ENCODE measurements at places on chromosomes 11 and 22. TPM values are rescaled to one million over a fixed set of nuclear protein-coding genes. Genes with fewer than 3 reads are reported as not detected.

GRCh38 chr11:111193924-111194490 lies 51.5 kb upstream of the POU2AF2 start:
- DNase-seq = no peak

GRCh38 chr11:15635521-15635920 lies 520.8 kb downstream of the INSC start:
- no peak for DNase-seq

GRCh38 chr11:12330485-12331231 lies 46.7 kb upstream of the PARVA start:
- DNase-seq = no peak

- DNase-seq = no peak
Measured at GRCh38 chr11:87059596-87060390, 22.1 kb downstream of the TMEM135 start.

GRCh38 chr22:50710886-50711285 lies 27.1 kb upstream of the ACR start:
- no peak for DNase-seq

- DNase-seq = no peak
Measured at GRCh38 chr11:34213366-34213765, 107.9 kb downstream of the NAT10 start.

Gene PDE2A
- total RNA-seq = 49.9 TPM

Gene DERL3
- total RNA-seq = 0.56 TPM

Gene TXN2
- 50.7 TPM for total RNA-seq

Gene RAG1
- 0.23 TPM for total RNA-seq

Gene IRAG1
- total RNA-seq = 2.9 TPM

Gene KCNJ1
- 3.0 TPM for total RNA-seq
